Naive thymus-derived CD4-positive, alpha-beta T cell (primary cell): ENCODE measurements at places on chromosomes 11 and 22. TPM values are rescaled to one million over a fixed set of nuclear protein-coding genes. Genes with fewer than 3 reads are reported as not detected.
A peak's percentile ranks its signal among the peaks of the same experiment; 100 is the strongest.

GRCh38 chr11:31199378-31199777, 170.2 kb downstream of the DCDC1 start:
- DNase-seq, result no peak

- DNase-seq, result no peak
Observed at GRCh38 chr11:57364851-57365660, 15.9 kb downstream of the PRG3 start.

GRCh38 chr11:65112546-65113360, 1.1 kb downstream of the TM7SF2 start:
- DNase-seq, result peak; percentile 83

- no peak for DNase-seq
Observed at GRCh38 chr11:120229451-120230424, 10.2 kb upstream of the POU2F3 start.

DNA sequence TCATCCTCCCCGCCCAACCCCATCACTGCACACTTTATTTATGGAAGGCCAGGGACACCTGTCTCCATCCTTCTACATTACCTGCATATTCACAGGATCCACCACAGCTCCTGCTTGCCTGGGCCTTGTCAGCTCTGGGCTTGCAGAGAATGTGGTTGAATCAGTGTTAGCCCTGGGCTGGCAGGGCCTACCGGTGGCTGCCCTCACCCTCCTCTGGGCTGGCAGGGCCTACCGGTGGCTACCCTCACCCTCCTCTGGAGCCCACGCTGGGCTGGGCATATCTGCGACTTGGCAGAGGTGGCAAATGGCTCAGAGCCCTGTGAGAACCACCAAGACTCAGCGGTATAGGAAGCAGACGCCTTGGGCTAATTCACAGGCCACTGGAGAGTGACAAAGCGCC, 300.9 kb downstream of the NTM start:
- DNase-seq, result no peak

DNA sequence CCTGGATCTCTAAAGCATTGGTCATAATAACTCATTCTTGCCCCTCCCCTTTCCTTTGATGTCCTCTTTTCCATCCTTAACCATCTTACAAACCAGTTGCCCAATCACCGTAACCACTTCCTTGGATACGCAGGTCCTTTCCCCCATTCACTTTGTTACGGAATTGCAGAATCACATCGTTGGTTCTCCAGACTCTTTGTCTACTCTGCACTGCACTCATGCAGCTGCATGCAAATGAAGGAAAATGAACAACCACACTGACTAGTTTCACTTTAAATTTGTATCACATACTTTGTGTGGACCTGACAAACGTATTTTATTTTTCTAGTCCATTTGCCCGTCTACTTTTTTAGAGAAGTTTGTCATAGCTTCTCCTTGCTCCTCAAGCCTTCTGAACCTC, 69.9 kb downstream of the SLC5A12 start:
- DNase-seq, result no peak

GRCh38 chr11:130580372-130580771, 131.9 kb downstream of the ADAMTS15 start:
- no peak for DNase-seq

DNA sequence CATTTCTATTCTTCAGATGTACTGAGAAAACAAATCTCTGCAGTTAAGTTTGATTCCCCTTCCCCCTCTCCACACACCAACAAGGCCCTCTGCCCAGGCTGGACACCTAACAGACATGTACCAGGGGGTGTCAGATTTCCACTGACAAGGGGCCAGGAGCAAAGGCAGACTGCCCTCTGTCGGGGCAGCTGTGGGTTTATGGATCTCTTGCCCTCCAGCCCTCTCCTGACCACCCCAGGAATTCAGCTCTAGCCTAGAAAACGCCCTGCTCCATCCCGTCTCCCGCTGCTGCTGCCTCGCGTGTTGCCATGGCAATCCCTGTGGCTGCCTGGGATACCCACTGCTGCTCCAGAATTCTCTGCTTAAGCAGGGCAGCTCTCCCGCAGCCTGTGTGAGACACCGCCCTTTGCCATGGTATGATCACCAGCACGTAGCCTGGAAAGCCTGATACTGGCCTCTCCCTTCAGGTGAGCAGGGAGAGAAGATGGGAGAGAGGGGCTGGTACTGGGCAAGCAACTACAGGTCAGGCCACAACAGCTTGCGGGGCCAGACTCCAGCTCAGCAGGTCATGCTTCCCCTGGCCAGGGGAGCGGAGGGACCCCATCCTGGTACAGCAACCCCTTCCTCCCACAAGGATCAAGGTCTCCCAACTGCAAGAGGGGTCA, 41.6 kb downstream of the BUD13 start:
- DNase-seq, result no peak

GRCh38 chr11:79458709-79459108, 17.9 kb upstream of the TENM4 start:
- no peak for DNase-seq

- no peak for DNase-seq
Observed at GRCh38 chr11:104222464-104222863, 58.5 kb upstream of the PDGFD start.

GRCh38 chr11:77819921-77820564, 479 bp downstream of the RSF1 start:
- DNase-seq, result no peak

DNA sequence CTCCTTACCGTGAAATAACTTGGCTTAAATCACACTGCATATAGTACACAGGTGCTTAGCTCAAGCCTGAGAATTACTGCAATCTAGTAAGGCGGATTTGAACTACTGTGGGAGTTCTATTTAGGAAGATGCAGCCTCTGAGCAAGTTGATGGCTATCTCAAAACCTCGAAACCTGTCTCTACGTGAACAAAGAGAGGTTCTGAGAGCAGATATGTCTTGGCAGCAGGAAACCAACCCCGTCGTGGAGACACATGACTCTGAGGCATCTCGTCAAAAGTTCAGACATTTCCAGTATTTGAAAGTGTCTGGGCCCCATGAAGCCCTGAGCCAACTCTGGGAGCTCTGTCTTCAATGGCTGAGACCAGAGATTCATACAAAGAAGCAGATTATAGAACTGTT, 5.9 kb downstream of the ZNF215 start:
- DNase-seq, result no peak

- no peak for DNase-seq
Observed at GRCh38 chr11:68090706-68091105, 30.5 kb downstream of the CHKA start.

- DNase-seq, result no peak
Observed at GRCh38 chr11:27355575-27356104, 7.4 kb downstream of the CCDC34 start.

- peak; percentile 97 for DNase-seq
Observed at GRCh38 chr11:64745189-64745520, 1.2 kb upstream of the RASGRP2 start.

SUSD2 gene
- total RNA-seq, result 0.99 and 1.0 TPM in 2 replicates

MFNG gene
- 203 TPM for total RNA-seq

CSF2RB gene
- 0.87 TPM for total RNA-seq

TREH gene
- not detected in 2 replicates for total RNA-seq

OR8D1 gene
- not detected for total RNA-seq

TLCD5 gene
- 0.13 and 0.48 TPM in 2 replicates for total RNA-seq

CDON gene
- 1.1 and 1.5 TPM in 2 replicates for total RNA-seq

CARD16 gene
- 37.1 TPM for total RNA-seq

CYB5R3 gene
- 60.4 TPM for total RNA-seq
